Fibroblast of mammary gland (primary cell): ENCODE measurements at places on chromosomes 13 and 19.

- no peak for DNase-seq
Observed at GRCh38 chr13:22141716-22142115, 470.8 kb downstream of the FGF9 start.

GRCh38 chr19:28247243-28247642, 965.7 kb downstream of the UQCRFS1 start:
- DNase-seq: peak; percentile 34

GRCh38 chr19:54937926-54938325, 9.4 kb downstream of the NLRP7 start:
- DNase-seq: no peak

- no peak for DNase-seq
Observed at GRCh38 chr19:39168258-39169142, 28.3 kb upstream of the NCCRP1 start.

GRCh38 chr13:80988391-80989151, 647.6 kb upstream of the SPRY2 start:
- DNase-seq: no peak

GRCh38 chr13:64640002-64640401, 2590.1 kb downstream of the PCDH9 start:
- DNase-seq: no peak

DNA sequence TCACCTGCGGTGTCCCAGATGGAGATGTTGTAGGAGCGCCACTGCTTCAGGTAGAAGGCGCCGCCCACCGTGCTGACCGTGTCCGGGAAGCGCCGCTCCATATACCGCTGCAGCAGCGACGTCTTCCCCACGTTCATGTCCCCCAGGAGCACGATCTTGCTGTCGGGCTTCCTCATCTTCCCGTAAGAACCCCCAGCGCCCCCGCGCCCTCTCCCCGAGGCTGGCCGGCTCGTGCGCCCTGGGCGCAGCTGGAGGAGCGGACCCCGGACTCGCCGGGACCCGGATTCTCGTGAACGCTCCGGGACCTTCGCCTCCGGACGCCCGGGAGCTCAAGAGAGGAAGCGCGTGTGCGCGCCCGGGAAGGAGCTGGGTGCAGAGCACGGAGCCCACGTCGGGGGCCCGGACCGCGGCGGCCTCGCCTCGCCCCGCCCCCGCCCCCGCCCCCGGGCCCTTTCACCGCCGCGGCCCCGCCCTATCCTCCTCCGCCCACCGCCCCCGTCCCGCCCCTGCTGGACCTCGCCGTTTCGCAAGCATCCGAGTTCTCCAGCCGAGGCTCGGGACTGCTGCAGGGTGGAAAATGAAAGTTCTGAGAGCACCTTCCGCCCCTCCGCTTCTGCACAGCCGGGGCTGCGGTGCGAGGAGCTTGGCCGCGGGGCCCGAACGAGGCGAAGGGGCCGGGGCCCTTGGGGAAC, at the start of gene RAB20:
Gene RAB20, minus strand, starts transcription at position 379 of the 692 bp plus-strand sequence. Its CDS starts 203 bp downstream, at position 176.
- DNase-seq: peak; percentile 71

GRCh38 chr13:100659578-100659977, 15.0 kb downstream of the TMTC4 start:
- DNase-seq: no peak

DNA sequence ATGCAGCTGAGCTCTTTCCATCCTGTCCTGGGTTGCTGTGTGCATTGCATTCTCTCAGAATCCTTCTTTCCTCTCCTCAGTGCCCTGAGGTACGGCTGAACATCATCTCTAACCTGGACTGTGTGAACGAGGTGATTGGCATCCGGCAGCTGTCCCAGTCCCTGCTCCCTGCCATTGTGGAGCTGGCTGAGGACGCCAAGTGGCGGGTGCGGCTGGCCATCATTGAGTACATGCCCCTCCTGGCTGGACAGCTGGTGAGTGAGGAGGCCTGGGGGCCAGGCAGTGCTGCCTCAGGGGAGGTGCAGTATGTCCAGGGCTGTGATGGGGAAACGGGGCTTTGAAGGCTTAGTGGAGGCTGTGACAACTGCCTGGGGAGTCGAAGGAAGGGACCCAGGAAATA, 29.8 kb downstream of the PPP2R1A start:
- DNase-seq: no peak

- no peak for DNase-seq
Observed at GRCh38 chr19:18408053-18408476, 10.6 kb upstream of the LRRC25 start.

- peak; percentile 40 for DNase-seq
Observed at GRCh38 chr19:55391191-55391670, 5.5 kb downstream of the RPL28 start.

- no peak for DNase-seq
Observed at GRCh38 chr13:112984501-112984900, 15.5 kb downstream of the MCF2L start.

- peak; percentile 100 for DNase-seq
Observed at GRCh38 chr13:48783181-48783630, 129.5 kb downstream of the CYSLTR2 start.

DNA sequence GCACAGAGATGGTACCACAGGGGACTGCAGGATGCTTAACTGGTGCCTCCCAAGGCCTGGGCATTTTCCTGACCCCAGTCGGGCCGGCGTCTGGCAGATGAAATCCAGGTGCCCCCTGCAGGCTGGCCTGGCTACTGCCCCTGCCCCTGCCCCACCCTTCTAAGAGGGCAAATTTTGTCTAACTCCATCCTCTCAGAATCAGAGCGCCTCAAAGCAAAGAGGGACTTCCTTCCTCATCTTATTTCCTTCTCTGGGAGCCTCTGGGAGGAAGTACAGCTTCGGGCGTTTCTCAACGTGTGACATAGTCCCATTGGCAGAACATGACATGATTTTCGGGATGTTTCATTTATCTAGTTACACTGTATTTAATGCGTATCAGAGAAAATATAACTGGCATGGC, 2.7 kb downstream of the PRKACA start:
- DNase-seq: peak; percentile 25

- DNase-seq: no peak
Observed at GRCh38 chr19:34676697-34677385, at the start of gene SCGB2B2. TSS of gene SCGB2B2 (minus strand) at chr19:34677159. CDS start at chr19:34594563, 82,596 bp downstream.

GRCh38 chr13:41696163-41697003, 239.0 kb downstream of the RGCC start:
- peak; percentile 54 for DNase-seq

DNA sequence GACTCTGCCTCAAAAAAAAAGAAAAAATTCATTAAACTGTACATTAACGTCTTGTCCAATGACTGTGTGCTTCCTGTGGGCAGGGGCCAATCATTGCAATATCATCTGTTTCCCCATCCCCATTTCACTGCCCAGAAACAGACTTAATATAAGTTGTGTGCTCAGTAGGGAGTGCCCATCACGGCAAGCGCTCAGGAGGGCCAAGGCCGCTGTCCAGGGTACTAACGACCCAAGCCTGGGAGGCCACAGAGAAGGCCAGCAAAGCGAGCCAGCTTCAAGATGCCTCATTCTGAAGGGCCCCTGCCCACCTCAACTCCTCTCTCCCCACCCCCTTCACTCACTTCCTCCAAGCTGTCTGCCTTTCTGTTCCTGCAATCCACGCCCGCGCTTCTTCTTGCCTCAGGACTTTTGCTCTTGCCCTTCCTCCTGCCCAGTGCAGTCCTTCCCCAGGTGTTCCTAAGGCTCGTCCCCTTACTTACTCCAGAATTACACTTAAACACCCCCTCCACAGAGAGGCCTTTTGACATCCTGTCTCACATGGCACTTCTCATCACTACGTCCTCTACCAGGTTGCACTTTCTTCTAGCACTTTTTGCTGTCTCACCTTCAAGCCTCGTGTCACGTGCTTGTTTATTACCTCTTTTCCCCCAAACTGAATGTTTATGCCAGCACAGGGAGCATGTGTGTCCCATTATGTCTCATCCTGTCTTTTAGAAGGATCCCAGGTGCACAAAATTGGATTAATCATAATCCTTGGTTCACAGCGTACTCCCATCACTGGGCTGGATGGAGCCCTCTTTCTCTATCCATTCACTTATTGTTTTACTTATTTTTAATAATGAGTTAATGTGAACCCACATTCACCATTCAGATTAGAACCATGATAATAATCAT, 11.3 kb upstream of the POU2F2 start:
- peak; percentile 36 for DNase-seq

DNA sequence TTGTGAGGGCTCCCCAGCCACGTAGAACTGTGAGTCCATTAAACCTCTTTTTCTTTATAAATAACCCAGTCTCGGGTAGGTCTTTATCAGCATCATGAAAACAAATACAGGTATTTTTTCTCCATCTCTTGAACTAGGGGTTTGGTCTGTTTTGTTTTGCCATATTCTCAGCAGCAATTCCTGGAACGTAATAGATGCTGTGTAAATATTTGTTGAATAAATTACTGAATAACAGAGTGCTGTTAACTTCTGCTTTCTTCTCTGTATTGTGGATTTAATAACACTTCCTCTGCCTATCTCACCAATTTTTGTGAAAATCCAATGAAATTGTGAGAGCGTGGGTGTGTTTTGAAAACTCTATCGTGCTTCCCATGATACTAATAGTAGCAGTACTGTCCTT, 429.4 kb downstream of the DCT start:
- no peak for DNase-seq

GRCh38 chr13:50838031-50838430, 5.5 kb downstream of the DLEU7 start:
- DNase-seq: no peak

DNA sequence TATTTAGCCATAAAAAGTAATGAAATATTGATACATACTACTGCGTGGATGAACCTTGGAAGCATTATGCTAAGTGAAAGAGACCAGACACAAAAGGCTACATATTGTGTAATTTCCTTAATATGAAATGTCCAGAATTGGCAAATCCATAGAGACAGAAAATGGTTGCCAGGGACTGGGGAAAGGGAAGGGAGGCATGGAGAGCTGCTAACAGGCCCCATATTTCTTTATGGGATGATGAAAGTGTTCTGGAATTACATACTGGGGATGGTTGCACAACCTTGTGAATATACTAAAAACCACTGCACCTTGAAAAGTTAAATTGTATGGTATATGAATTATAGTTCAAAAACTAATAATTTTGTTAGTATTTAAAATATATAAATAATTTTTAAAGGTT, 3.6 kb downstream of the IFT88 start:
- DNase-seq: peak; percentile 79

GRCh38 chr19:32672841-32673240, 2.1 kb downstream of the ANKRD27 start:
- DNase-seq: no peak

GRCh38 chr19:3283246-3283751, 58.8 kb downstream of the CELF5 start:
- DNase-seq: no peak

DNA sequence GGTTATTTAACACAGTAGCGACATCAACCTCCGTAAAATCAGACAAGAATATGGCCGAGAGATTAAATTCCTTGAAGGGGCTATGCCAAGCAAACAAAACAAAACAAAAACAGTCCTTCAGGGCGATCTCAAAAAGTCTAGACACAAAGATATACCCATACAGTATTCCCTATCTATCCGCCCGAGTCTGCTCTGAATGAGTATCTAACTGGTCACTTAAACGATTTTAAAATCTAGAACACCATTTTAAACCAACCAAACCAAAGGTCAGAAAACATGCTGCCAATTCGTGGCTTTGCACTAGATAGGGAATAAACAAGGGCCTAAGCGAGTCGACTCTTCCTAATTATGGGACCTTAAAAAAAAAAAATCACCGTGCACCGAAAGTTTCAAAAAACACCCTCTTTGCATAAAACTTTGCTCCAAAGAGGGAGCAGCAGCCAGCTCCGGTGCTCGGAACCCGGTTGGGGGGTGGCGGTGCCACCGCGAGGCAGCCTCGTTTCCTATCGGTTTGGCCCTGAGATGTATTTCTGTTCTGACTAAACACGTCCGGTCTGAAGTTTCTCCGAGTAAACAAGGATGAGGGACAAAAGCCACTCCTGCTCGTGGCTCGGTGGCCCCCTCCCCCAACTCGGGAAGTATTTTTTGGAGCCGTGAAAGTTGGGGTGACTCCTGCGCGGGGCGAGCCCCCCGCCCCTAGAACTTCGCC, 1.8 kb downstream of the HMGB1 start:
- DNase-seq: peak; percentile 73

DNA sequence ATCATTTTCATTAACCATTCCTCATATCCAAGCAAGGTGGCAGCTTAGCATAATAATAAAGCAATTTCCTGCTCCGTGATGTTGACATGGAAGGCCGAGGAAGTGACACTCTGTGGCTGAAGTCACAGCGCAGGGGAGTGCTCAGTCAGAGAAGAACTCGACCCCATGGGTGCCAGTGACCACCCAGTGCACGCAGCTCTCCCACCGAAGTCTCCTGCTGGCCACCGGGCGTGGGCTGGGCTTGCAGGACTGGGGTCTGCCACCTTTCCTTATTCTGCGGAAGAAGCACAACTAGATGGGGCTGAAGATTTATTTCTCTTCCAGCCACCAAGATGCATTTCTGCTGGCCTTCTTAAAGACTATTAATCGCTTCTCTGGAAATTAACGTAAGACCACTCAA, 132.1 kb upstream of the SPACA7 start:
- no peak for DNase-seq

GRCh38 chr19:23415034-23415433, 19.8 kb upstream of the ZNF91 start:
- DNase-seq: no peak

- no peak for DNase-seq
Observed at GRCh38 chr13:38993381-38993780, 2.8 kb upstream of the STOML3 start.

DNA sequence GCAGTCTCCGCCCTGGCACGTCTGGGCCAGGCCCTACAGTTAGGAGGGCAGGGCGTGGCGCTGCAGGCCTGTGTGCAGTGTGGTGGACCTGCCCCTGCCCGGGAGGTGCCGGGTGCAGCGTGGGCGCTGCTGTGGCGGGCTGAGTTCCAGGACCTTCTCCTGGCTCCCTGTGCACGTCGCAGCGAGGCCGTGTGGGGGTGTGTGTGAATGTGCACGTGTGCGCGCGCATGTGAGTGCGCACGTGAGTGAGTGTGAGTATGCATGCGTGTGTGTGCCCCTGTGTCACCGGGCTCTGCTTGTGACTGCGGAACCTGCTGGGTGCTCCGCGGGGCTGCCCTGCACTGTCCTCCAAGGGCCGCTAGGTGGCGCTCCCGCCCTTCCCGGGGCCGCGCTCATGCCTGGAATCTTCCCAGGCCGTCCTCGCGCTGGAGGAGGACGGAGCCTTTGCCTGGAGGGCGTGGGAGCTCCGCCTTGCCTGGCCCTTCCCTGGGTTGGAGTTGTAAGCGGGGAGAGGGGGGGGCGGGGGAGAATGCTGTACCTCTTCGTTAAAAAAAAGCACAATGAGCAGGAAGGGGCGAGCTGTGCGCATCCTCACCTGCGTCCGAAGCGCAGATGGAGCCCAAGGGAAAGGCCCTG, 79.3 kb downstream of the KDM4B start:
- peak; percentile 75 for DNase-seq

- peak; percentile 14 for DNase-seq
Observed at GRCh38 chr13:22757530-22758120, 423.2 kb upstream of the SGCG start.

- DNase-seq: no peak
Observed at GRCh38 chr13:42049454-42049813, 986 bp downstream of the DGKH start.

- peak; percentile 71 for DNase-seq
Observed at GRCh38 chr13:110756219-110756631, 42.7 kb downstream of the ING1 start.
